C1 segment of cervical spinal cord (tissue), 14 donors: ENCODE measurements at places on chromosomes 6 and 20.

DNA sequence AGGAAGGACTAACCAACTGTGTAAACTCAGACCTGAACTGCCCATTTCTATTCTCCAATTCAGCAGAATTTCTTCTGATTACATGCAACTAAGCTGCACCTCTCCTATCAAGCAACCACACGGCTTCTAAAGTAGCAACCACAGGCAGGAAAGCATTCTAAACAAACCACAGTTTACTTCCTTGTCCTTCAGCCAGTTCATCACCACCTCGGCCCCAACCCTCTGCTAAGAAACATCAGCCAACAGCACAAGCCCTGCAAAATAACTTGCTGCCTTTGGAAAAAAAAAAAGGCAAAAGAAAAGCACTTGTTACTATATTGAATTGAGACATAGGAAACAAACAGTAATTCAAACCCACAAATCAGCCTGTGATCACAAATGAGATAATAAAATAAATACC, 140.3 kb downstream of the NFATC2 start:
- no peak for DNase-seq

DNA sequence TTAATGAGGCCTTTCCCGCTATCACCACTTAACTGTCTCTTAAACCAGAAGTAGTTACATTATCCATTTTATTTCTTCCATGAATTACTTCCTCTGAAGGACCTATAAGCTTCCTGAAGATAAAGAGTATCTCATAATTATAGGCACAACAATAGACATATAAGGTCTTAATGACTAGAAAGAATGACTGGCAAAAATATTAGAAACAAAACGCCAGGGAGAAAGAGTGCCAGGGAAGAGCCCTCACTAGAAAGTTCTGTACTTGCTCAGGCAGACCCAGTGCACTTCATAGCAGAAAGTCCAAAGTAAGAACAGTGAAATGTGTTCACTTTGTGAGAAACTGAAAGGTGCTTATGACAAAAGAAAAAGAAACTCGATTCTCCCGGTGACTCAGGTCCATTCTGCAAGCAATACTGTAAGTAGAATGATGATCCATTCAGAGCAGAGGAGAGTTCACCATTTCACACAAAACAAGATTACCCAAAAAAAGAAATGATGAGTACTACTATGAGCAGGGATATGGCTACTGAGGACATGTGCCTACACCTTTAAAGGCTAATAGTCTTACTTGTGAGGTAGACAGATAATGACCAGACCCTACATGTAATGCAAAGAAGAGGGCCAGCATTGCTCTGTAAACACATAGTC, 5.5 kb downstream of the ZNF334 start:
- DNase-seq, result no peak

DNA sequence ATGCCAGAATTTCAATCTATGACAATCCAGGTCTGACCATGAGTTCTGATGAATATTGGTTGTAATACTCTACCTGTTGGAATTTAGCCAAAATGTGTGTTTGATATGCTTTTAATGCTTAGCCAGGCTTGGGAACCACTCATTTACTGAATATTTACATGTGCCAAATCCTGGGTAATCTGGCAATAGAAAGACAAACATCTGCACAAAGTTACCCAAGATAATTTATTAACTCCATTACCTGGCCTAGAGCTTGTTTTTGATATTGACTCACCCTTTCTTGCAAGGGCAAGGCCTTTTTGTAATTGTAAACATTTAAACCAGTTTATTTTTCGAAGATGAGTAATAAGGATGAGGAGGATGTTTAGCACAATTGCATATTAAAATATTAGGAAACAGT, 13.5 kb upstream of the CD2AP start:
- no peak for DNase-seq

DNA sequence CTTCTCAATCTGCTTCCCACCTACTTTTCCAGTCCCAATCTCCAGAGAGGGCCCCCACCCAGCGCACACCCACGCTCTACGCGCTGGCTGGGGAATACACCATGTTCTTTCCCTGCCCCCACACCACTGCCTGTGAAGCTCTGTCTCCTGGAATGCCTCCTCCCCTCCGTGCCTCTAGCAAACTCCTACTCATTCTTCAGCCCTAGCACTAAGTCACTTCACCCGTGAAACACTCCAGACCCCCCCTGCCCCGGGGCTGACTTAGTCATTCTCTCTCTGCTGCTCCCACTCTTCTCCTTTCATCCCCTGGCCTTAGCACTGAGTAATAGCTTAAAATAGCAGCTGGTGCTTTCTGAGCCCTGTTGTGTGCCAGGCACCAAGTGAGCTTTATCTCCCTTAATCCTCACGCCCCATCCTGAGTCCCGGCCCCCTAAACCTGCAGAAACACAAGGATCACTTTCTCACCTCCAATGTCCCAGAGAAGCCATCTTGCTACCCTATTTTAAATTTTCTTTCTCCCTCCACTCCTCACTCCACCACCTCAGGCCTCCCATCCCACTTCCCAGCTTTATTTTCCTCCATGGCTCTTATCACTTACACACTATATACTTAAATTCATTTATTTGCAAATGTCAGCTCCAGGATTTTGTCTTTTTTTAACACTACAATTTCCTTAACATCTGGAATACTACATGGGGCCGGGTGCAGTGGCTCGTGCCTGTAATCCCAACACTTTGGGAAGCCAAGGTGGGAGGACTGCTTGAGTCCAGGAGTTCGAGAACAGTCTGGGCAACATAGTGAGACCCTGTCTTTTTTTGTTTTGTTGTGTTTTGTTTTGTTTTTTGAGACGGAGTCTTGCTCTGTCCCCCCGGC, 6.3 kb upstream of the PARD6B start:
- DNase-seq, result no peak

DNA sequence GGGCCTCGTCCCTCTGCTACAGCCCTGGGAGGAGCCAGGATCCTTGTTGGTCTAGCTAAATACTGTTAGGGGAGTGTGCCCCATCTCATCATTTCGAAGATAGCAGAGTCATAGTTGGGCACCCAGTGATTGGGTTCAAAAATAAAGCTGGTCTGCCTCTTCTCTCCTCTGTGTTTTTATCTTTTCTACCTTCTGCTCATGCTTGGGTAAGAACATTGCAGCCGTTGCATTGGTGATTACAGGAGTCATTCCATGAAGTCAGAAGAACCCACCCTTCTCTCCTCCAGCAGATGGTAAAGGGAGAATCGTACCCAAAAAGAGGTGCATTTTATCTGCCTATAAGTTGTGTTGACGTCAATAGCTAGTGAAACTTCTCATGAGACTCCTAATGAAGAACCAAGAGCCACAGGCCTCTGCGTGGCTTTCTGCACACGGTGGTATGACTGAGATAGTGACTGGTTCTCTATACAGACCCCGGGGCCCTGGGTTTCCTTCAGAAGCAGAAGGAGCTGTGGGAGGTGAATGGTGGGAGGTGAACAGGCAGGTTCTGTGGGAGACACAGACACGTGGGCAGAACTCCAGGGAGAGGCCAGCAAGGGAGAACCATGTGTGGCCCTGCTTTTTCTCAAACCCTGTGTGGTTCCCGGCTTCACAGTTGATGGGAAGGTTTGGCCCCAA, 5.7 kb upstream of the FAM209A start:
- no peak for DNase-seq
